ENCODE measurements at places on chromosomes 3 and 15. TPM values are rescaled to one million over a fixed set of nuclear protein-coding genes. Genes with fewer than 3 reads are reported as not detected.

GRAMD2A gene
- 1.5 TPM for total RNA-seq

WDR93 gene
- total RNA-seq = 0.15 TPM

SPTBN5 gene
- under 0.01 TPM for total RNA-seq

CD200 gene
- 5.0 TPM for total RNA-seq

CFAP20DC gene
- total RNA-seq = 2.5 TPM

GCSAM gene
- not detected for total RNA-seq

ZBTB47 gene
- 12.8 TPM for total RNA-seq

TF gene
- total RNA-seq = not detected

PRTG gene
- 4.2 TPM for total RNA-seq

NRROS gene
- total RNA-seq = under 0.01 TPM

TMCO5A gene
- not detected for total RNA-seq

ARGFX gene
- total RNA-seq = not detected

TLR9 gene
- under 0.01 TPM for total RNA-seq

SERINC4 gene
- total RNA-seq = 0.15 TPM

PLA1A gene
- total RNA-seq = not detected
